Astrocyte (in vitro differentiated cells and primary cell): ENCODE measurements at places on chromosomes 3 and 15. TPM values are rescaled to one million over a fixed set of nuclear protein-coding genes. Genes with fewer than 3 reads are reported as not detected.

DNA sequence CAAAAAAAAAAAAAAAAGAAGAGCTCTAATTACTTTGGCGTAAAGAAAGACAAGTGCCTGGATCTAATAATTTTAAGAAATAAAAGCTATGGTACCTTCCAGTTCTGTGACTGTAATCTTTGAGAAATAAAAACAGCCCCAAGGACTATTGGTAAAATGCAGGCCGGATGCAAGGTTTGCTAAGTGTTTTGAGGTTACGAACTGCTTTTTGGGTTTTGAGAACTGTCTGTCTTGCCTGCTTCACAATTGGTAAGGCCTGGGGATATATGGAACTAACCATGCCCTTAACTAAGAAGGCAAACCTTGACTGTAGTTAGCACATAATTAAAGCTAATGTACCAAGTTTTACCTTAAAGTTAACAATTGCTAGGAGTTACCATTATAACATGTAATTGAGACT lies 388.4 kb upstream of the CBLB start:
- no peaks in the 10 kb centered on the region for H3K27me3 ChIP-seq
- no peak overlapping the region for H3K4me3 ChIP-seq
- no peak overlapping the region for H3K27ac ChIP-seq
- no peak for DNase-seq

DNA sequence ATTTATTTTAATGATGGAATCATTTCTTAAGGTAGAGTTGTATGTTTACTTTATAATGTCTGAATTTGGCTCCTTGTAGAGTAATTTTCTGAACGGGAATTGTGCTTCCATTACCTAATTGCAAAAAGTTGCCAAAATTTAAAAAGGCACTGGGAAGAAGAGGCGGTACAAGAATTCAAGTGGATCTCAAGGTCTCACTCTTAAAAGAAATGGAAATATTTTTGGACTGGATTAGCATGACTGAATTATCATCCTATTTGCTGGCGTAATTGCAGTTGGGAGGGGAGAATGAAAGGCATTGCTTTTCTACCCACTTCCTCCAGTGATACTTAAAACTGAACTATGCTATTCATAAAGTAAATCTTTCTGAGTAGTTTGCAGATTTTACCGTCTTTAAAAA lies 46.2 kb downstream of the COL8A1 start:
- H3K4me3 ChIP-seq, result no peak overlapping the region
- H3K36me3 ChIP-seq, result peaks cover 10% of the 10 kb centered on the region
- H3K27me3 ChIP-seq, result no peaks in the 10 kb centered on the region
- peak; percentile 53 for DNase-seq

- no peak for DNase-seq
- H3K36me3 ChIP-seq, result no peaks in the 10 kb centered on the region
- no peaks in the 10 kb centered on the region for H3K27me3 ChIP-seq
- peak overlapping the region; percentile 47 for H3K27ac ChIP-seq
- peaks cover 15% of the 10 kb centered on the region for H3K4me1 ChIP-seq
These were observed 301 bp downstream of the PCBP4 start for GRCh38 chr3:51966922-51967383.

Gene RYR3
- 0.91 and 1.5 TPM in 2 replicates for total RNA-seq

Gene MUC20
- total RNA-seq, result 0.41 TPM in 1 of 2 replicates, not detected in the other

Gene SLC24A5
- total RNA-seq, result not detected in 2 replicates
